ENCODE measurements at places on chromosomes 6 and 20.
A peak's percentile ranks its signal among the peaks of the same experiment; 100 is the strongest.

DNA sequence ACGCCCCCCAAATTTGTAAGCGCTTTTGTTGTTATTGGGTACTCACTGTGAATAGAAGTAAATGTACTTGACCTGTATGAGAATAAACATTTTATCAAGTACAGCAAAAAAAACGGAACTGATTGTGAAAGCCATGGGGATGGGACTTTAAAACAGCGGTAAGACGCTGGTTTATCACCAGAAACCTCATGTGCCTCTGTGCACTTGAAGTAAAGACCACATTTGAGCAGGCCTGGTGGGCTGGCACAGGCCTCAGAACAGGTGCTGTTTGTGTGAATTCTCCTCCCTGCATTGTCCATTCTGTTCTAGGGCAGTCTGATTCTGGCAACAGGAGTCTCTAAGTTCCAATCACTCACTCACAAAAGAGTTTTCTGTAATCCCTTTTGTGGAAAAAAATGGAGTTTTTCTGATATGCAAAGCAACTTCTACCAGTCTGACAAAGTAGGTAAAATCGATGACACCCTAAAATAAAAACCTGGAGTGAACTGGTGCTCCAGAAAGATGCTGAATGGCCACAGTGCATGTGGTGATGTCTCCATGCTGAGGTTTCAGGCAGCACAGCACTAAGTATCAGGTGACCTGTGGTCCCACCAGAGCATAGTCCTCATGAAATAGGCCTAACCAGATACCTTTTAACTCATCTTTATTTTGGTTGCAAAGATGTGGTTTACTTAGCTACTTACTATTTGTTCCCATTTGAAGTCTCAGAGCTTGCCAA is 53.9 kb downstream of the STX7 start:
- no peak for DNase-seq

DNA sequence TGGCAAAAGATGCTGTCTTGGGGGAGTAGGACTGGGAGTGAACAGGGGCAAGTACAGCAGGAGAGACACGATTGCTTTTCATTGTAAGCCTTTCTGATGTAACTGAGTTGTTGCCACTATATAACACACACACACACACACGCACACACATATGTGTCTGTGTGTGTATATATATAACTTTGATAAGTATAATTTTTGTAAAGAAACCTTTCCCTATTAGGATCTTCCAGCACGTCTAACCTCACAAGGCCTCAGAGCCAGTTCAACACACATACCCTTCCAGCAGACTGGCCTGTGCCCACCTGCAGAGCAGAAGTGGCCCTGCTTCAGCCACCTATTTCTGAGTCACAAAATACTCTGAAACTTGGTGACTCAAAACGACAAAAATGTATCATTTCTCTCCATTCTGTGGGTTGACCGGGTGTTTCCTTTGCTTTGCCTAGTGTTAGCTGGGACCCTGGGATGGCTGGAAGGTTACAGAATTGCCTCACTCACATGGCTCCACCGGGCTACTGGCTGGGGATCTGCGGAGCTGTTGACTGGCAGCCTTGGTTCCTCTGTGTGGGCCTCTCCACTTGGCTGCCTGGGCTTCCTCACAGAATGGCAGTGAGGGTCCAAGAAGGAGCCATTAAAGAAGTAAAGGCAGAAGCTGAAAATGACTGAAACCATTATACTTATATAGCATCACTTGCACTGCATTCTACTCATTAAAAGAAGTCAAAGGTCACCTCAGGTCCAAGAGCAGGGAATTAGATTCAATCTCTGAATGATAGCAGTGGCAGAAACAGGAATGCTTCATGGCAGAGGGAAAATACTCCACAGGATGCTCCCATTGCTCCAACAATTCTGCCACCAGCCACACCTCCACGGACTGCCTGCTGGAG is 126.4 kb downstream of the BANF2 start:
- peak; percentile 36 for DNase-seq

DNA sequence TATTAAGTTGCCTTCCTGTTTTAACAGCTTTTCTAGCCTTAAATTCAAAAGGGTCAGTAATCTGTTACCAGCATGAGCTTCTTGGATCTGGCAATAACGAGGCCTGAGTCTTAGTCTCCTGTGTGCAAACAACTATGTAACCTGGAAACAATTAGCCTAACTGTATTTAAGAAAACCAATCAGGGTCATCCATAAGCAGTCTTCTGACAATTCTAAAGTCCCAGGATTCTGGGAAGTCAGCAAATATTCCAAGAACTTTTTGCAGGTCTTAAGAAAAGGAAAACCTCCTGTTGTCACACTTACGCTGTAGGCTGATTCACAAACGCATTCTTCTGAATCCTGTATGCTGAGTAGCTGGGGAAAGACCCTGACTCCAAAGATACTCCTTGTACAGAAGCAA is 90.4 kb downstream of the COL12A1 start:
- DNase-seq = peak; percentile 82

DNA sequence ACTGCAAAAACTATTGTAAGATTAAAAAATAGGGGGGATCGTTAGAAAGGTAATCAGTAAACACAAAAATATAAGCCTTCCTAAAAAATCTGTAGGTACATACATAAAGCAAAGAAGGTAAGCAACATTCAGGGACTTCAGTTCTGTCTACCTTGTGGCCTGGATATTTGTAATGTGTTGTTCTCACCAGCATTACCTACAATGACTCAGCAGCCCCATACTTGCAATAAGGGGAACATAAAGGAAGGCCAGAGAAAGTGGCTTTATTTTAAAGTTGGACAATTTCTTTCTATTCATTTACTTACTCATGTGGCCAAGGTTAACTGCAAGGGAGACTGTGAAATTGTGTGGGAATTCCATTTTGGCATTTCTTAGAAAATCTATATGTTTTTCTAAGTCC is 277.2 kb upstream of the PREP start:
- DNase-seq = peak; percentile 2

- peak; percentile 61 for DNase-seq
These were observed 533 bp downstream of the ZFAND3 start for GRCh38 chr6:37819802-37820717.

- no peak for DNase-seq
These were observed 99.1 kb downstream of the FOXC1 start for GRCh38 chr6:1708820-1709219.

GRCh38 chr20:48684501-48685041 is 143.2 kb downstream of the PREX1 start:
- DNase-seq = no peak

- no peak for DNase-seq
These were observed 23.3 kb upstream of the OSTM1 start for GRCh38 chr6:108097882-108098281.

- peak; percentile 35 for DNase-seq
These were observed 130.5 kb downstream of the HFE start for GRCh38 chr6:26217714-26218075.

DNA sequence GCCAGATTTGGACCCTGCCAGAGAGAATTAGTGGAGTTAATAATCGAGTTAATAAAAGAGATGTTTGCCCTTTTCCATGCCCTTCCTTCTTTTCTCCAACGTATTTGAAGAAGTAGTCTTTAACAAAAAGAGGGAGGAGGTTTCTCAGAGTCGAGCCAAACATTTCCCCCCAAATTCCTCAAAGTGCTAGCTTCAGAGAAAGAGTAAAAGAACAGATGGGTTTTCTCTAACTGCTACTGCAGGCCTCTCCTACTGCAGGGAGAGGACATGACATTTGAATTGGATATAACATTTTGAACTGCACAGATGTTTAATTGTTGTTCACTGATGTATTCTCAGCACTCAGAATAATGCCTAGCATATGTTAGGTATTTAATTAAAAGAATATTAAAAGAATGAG is 25.5 kb downstream of the RWDD2A start:
- no peak for DNase-seq

- peak; percentile 72 for DNase-seq
These were observed 4.1 kb downstream of the TCF21 start for GRCh38 chr6:133892813-133893691.

DNA sequence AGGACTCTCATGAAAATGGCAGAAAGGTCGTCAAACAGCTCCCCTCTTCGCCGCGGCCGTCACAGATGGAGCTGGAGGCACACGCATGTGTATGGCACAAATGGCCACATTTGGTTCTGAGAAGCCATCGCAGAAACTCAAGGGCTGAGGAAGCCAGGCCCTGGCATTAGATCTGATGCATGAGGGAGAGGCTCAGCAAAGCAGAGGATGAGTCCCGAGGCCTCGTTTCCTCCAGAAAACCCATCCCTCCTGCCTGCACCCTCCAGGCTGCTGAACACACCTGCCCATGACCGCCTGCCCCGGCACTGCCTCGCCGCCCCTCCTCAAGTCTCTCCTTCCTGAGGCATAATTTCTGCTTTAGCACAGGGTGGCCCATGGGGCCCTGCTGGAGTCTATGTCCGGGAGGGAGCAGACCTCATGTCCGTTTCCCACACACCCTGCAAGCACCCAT is 240.3 kb downstream of the DLL1 start:
- no peak for DNase-seq

- DNase-seq = no peak
These were observed 4.7 kb downstream of the NKX2-2 start for GRCh38 chr20:21509079-21509596.

DNA sequence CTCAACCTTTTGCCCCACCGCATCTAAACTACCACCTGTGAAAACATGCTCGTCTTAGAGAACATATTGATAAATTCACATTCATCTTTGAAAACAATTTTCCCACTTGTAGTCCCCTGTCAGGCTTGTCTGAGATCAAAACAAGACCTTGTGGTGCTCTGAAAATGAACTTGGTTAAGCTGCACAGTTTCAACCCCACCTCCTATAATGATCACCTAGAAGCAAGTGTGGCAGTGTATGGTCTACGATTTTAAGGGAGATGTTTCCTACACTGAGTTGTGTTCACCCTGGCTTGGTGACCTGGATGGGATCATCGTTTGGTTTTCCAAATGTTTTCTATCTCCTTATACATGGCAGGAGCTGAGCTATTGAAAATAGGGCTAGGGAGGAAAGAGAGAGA is 539.4 kb downstream of the DOK5 start:
- DNase-seq = no peak

- no peak for DNase-seq
These were observed 224.8 kb downstream of the SYNDIG1 start for GRCh38 chr20:24694157-24694726.

- peak; percentile 73 for DNase-seq
These were observed 172.5 kb downstream of the FOXA2 start for GRCh38 chr20:22411627-22412450.

- no peak for DNase-seq
These were observed 69.4 kb downstream of the TENT5A start for GRCh38 chr6:81682858-81683620.

- no peak for DNase-seq
These were observed 105.9 kb upstream of the PDE10A start for GRCh38 chr6:165768961-165769360.

GRCh38 chr20:51831866-51832265 is 29.5 kb upstream of the SALL4 start:
- no peak for DNase-seq

DNA sequence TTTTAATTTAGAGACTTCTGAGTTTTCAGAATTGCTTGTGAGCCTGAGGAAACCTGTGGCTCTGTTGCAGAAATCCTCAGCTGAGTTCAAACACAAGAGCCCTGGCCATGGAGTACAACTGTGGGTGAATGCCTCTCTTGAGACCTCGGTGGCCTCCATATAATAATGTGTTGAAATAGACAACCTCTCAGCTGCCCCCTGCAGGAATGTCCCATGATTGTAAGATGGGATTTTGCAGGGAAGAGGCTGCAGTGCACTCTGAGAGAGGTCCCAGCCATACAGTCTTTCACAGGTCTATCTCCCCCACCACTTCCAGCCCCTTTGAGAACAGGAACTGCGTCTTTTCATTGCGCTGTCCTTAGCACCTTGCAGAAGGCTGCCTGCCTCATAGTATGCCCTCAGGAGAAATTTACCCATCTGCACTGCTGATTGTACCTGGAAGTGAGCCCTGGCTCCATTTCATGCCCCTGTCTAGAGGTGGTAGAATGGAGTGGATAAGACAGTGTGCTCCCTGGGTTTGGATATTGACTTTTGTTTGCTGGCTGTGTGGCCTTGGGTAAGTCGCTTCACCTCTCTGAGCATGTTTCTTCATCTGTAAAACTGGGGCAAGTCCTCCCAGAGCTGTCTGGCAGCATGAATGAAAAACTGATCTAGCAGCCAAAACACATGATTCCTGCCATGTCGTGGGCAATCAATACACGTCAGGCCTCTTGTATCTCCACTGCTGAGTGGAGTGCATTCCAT is 16.8 kb upstream of the CDH22 start:
- DNase-seq = peak; percentile 23

DNA sequence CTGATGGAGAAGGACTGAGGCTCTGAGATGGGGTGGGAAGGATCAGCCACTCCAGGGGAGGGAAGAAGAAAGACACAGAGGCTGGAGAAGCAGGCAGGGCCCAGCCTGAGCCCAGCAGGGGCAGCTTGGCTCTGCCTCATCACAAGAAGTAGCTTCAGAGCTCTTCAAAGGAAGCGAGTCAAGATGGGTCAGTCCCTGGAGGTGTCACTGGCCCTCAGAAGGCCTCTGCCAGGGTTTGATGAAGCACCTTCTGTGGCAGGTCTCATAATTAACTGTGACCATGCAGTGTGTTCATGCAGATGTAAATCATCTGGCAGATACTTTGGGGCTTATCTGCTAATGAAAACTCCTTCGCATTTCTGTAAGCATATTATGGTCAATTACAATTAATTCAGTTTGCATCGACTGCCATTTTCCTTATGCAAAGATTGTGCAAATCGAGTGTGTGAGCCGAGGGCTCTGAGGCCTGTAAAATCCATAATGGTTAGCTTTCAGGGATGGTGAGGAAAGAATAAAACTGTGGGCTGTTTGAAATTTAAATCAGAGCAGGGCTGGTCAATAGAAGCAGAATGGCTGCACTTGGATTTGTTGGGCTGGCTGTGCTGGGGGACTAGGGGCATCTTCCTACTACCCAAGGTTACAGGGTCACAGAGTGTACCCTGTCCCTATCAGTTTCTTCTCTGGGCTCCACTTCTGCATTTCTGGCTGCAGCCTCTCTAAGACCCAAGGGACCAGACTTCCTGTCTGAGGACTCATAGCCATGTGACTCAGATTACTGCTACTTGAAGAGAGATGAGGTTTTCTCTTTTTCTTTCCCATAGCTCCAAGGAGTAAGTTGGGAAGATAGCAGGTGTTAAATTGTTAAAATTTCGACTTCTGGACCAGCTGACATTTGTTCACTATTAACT is 376.6 kb downstream of the DHX35 start:
- peak; percentile 0 for DNase-seq

DNA sequence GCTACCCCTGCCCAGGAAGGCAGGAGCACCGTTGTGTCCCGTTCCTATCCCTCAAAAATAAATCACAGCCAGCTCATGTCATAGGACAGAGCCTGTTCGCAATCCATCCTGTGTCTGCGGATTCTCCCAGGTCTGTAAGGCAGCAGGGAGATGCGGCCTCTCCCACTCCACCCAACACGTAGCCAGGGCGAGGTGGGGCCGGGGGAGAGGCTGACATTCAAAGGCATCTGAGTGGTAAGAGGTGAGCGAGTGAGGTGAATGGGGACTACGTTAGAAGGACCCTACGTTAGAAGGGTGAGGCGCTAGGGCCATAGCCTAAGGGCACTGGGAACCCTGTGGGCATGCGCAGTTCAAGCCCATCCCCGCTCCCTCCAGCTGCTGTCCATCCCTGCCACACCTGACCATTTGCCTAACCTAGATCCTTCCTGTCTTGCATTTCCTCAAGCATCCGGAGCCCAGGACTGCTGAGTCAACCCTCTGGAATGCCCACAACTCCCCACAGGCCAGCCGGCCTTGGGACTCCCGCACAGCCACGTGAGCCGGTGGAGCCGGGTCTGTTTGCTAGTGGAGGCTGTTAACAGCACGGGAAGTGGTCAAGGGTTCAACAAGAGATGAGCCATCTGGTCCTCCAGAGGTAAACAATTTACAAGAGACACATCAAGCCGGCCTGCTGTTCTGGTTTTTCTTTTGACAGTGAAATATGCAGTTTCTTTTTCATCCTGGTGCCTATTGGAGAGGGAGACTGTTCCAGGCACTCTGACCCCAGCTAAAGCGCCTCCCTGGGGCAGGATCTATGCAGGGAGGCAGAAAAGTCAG is 45.9 kb downstream of the RIPOR3 start:
- peak; percentile 97 for DNase-seq

All from fibroblast of lung (primary cell).